ENCODE measurements at places on chromosomes 16 and 17.

GRCh38 chr17:2947588-2947950, 115.8 kb downstream of the OR1D5 start:
- no peak for DNase-seq

DNA sequence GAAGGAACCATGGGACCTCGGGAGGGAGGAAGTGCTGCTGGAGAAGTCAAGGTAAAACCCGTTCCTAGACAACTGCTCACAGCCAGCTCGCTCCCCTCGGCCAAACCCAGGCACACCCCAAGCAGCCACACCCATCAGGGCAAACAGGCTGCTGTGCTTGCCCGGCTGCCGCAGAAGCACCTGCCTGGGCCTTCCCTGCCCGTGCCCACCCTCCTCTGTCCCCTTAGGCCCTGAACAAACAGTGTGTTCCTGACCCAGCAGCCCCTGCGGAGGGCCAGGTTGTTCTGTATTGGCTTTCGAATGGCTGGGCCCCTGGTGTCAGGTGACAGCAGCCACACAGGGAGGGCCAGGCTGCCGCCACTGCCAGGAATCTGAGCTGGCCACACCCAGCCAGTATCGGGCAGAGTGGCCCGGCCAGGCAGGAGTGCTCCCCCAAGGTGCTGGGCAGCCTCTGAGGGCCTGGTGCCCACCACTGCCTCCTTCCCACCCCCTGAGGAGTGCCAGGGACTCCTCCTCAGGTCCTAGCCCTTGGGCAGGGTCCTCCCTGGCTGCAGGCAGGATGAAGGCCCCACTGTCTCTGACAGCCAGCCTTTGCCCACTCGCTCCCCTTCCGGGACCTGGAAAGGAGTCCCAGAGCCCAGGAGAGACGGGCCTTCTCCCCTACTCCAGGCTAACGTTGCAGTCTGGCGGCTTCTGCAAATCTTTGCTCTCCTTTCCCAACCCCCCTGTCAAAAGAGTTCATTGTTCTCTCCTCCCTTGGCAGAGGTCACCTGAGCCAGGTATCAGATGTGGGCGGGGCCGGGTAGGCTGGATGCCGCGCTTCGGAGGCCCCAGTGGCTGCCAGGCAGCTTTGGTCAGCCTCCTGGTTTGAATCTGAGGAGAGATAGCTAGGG, 24.0 kb downstream of the LLGL2 start:
- DNase-seq = no peak

GRCh38 chr16:918068-918467, 52.7 kb downstream of the LMF1 start:
- DNase-seq = no peak

GRCh38 chr17:48571826-48572417, 6.2 kb downstream of the HOXB4 start:
- DNase-seq = no peak

GRCh38 chr17:37086334-37086733, 137.6 kb downstream of the AATF start:
- no peak for DNase-seq

DNA sequence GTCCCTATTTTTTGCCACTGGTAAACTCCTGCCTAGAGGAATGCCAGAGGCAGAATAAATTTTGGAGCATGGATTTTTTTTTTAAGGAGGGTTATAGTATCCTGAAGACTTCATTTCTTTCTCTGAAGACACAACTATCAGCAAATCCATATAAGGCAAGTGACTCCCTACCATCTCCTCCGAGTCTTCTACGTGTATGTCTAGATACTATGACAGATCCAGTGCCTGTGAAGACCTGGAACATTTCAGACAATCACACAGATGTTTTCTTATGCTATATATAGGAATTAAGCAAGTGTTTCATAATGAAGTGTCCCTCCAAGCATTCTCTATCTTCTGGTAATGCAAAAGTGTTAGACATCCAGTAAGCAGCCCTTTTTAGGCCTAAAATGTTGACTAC, 255.5 kb upstream of the TBX2 start:
- DNase-seq = no peak
